ENCODE measurements at places on chromosomes 7 and 10. TPM values are rescaled to one million over a fixed set of nuclear protein-coding genes. Genes with fewer than 3 reads are reported as not detected.

Gene CCDC172
- total RNA-seq = not detected

DNA sequence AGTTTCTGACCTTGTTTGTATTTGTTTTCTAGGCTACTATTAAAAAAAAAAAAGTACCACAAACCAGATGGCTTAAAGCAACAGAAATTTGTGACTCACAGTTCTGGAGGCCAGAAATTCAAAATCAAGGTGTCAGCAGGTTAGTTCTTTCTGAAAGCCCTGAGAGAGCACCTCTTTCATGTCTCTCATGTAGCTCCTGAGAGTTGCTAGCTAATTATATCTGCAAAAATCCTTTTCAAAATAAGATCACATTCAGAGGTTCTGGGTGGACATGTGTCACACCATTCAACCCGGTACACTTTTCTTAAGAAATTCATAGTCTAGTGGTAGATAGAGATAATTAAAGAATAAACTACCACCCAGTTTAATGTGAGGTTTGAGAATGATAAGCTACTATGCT is 888.6 kb downstream of the GRID1 start:
- DNase-seq = no peak

DNA sequence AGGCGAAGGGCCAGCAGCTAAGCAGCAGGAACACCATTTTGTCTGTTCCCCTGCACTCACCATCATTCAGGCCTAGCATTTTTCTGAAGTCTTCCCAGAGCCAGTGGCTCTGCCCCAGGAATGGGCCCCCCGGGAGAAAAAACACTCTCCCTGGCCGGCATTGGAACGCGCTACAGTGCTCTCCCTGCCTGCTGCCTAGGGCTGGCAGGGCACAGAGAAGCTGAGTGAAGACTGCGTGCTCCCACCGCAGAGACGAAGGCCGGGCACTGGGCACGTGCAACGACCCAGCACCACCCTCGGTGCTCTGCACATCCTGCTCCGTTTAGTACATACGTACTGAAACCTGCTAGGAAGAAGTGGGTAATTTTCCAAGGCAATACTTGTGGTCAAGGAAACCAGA is 34.4 kb downstream of the HSPA12A start:
- DNase-seq = no peak

DNA sequence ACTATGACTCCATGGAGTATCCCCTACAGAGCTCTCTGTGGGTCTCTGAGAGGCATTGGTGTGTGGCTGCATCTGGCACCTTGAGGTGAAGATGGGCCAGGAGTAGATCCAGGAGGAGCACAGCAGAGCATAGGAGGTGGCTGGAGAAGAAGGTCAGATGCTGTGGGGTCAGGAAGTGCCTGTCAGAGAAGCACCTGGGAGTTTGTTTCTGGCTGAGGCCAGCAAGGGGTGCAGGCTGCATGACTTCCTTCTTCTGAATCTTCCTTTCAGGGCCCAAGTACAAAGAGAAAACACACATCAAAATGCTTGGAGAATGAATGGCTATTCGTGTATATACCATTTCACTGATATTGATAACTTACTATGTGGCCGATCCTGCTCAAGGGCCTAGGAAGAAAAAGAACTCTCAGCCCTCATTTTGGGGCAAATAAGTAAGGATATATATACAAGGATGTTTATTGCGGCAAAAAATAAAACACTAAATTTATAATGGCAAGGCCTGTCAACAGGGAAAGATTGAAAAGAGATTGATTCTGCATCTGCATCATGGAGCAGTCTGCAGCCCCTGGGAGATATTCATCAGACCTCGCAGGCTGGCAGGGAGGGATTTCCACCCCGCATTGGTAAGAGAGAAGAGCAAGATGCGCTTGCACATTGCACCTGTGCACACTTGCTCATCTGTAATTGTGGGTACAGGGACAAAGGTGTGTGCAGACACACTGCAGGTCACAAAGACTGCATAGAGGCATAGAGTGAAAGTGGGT is 39.2 kb downstream of the PTPRE start:
- DNase-seq = no peak

- peak; percentile 52 for DNase-seq
Measured at GRCh38 chr7:95595746-95596197, 544 bp downstream of the PDK4 start.

DNA sequence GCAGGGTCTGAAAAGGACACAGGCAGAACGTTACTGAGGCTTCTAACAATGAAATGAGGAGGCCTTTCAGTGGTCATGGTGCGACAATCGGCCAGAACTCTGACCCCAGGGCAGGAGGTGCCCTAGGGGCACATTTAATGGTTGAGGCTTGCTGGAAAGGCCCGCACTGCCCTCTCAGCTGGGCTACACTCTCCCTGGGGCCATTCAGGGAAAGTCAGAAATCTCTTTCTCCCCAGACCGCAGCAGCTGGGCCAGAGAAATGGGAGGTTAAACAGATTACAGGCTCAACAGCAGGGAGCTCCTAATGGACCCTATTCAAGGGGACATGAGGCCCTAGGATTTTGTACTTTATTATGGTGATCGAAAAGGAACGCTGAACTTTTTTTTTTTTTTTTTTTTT is 85.6 kb upstream of the FGFR2 start:
- no peak for DNase-seq

DNA sequence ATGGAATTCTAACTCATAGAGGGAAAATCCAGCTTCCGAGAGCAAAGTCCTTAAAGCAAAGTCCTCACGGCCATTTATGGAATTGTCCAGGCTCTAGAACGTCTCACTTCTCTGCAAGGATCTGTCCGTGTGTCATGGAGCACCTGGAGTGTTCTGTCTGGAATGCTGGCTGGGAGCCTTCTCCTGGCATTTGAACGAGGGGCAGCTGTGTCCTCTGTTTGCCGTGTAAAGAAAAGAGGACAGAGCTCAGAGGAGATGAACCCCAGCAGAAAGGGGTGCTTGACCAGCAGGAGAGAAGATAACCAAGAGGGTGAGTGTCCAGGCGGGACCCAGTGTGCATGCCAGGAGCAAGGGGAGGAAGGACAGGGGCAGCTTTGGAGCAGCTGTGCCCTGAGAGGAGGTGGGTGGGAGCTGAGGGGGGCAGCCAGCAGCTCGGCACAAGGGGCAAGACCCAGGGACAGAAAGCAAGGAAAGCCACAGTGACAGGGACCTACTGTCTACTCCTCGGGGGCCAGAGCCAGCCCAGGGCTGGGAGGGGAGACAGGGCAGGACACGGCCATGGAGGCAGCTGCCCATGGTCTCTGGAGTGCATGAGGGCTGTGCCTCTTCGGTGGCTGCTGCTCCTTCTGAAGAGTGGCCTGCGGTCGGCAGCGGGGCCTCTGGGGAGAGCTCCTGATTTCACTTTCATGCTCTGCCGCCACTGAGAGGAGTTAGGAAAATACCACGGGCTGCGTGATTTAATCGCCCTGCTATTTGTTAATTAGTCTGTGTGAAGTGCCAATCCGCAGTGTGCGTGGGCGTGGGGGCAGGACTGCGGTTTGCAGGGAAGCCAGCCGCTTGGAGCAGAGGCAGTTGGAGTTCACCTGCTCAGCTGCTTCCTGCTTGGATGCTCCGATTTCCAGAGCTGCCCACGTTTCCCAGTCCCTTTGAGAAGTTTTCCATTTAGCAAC is 149.3 kb upstream of the SHH start:
- no peak for DNase-seq

DNA sequence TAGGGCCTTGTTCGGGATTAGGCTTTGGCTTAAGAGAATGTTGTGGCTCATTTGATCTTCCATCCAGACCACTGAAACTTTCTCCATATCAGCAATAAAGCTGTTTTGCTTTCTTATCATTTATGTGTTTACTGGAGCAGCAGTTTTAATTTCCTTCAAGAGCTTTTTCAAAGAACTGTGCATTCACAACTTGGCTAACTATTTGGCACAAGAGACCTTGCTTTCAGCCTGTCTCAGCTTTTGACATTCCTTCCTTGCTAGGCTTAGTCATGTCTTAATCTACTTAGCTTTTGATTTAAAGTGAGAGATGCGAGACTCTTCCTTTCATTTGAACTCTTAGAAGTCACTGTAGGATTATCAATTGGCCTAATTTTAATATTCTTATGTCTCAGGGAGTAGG is 19.1 kb upstream of the AKR1B1 start:
- no peak for DNase-seq

Gene SLC26A3
- not detected for total RNA-seq

Gene NPFFR1
- total RNA-seq = not detected

Gene HOXA11
- total RNA-seq = 4.7 TPM

Gene TLX1
- not detected for total RNA-seq

DNA sequence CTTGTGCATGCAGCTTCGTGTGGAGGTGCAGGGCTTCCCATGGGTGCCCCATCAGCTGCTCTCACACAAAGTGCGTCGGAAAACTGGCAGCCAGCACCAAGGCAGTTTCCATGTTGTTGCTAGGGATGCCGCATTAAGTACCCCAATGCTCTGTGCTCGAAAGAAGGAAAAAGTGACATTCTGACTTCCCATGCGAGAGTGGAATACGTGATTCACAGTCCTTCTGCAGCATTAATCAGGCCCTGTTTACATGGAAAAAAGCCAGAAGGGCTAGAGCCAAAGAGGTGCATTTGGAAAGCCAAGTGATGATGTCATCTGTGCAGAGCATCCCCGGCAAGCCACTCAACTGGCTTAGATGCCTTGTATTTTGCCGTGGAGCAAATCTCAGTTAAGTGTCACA is 258.3 kb downstream of the GATA3 start:
- DNase-seq = peak; percentile 21

Gene EPO
- total RNA-seq = not detected

Gene OPN1SW
- total RNA-seq = not detected

Gene GIGYF1
- 16.7 TPM for total RNA-seq

Gene HECW1
- 0.13 TPM for total RNA-seq

DNA sequence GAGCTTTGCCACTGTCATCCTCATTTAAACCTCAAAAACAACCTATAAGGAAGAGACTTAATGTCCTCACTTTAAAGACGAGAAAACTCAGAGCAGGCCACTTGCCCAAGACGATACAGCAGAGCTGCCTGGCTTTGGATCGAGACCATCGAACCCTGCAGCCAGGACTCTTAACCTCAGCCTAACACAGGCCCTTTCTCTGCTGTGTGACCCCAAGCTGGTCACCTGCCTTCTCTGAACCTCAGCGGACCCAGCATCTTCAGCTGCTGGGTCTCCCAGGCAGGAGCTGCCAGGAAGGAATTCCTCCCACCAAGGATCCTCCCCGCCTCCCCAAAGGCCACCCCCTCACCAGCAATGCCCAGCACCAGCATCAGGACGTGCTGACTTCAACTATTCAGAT is 32.7 kb downstream of the TNRC18 start:
- DNase-seq = no peak

DNA sequence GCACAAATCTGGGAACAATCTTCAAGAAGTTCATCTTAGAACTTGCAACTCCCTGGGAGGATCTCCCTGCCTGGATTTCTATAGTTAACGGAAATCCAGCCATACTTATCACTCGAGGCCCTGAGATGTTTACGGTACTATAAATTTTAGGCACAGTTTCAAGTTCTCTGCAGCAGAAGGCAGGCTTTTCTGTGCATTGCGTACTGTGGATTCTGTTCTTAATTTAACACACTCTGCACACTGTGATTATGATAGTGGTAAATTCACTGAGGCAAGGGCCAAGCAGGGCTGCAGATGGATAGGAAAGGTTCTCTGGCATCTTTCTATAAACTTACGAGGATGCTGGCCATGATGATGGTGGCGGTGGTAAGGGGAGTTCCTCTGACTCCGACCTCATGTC is 10.6 kb downstream of the INHBA start:
- DNase-seq = peak; percentile 59

Gene WIPF3
- total RNA-seq = 6.1 TPM

- DNase-seq = no peak
Measured at GRCh38 chr7:19969859-19970493, 196.6 kb upstream of the TMEM196 start.

DNA sequence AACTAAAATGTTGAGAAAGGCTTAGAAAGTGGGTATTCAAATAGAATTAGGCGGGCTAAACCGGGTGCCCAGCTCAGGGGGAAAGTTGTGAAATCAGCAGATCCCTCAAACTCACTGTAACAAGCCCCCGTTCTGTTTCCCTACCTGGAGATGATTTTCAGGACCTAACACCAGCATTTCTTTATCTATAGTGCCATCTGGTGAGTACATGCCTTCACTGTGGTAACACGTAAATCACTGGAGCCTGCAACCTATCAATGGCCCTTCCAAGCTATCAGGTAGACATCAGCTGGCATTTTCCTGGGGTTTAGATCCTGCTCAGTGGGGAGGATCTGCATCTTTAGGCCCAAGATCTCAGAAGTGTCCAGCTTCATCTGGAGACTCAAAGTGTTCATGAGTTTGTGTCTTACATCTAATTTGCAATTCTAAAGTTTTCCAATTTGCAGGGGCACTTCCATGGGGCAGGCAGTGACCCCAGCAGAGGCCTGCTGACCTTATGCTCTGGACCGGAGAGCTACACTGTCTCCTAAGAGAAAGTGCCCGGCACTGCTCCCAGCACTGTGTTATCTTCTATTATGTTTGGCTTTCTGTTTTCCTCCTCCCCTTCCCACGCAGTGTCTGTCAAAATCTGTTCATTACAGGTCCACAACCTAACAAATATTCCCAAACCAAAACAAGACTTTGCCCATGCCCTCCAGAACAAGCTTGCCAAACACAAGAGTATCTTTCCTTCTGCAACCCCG is 132.5 kb downstream of the LSM5 start:
- no peak for DNase-seq

Gene MBLAC1
- 2.3 TPM for total RNA-seq

Gene FXYD4
- 0.44 TPM for total RNA-seq

DNA sequence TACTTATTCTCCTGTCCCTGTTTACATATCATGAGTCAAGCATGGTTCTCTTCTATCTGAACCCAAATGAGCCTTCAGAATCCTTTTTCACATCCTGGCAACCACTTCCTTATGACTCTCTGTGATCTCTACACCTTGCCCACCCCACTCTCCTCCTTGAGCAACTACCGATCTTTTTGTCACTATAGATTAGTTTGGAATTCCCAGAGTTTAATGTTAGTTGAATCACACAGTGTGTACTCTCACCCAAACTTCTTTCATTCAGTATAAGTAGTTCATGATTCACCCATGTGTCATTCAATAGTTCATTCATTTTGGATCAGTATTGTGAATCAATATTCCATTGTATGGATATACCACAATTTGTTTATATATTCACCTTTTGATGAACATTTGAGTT is 55.3 kb downstream of the TFAM start:
- DNase-seq = no peak

DNA sequence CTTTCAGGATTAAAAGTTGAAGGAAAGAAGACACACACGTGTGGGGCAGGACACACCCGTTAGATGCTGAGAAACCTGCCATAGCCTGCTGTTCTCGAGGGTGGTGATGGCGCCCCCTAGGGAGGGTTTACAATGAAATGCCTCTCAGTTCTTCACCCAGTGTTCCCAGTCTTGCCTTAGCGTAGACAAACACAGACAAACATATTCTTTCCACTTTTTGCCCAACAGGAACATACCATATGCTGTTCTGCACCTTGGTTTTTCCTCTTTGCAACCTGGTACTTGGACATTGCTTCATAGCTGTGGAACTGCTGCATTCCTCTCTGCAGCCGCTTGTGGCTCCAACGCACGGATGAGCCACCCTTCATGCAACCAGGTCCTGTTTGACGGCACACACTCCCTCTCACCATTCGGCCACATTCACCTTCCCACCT is 23.3 kb upstream of the HSPA12A start:
- DNase-seq = no peak

Gene AKR1C8
- total RNA-seq = 0.09 TPM
